BJ (cell line): ENCODE measurements at places on chromosomes 13 and 19.

GRCh38 chr19:42176990-42177685 lies 40.3 kb downstream of the DEDD2 start:
- DNase-seq, result no peak

DNA sequence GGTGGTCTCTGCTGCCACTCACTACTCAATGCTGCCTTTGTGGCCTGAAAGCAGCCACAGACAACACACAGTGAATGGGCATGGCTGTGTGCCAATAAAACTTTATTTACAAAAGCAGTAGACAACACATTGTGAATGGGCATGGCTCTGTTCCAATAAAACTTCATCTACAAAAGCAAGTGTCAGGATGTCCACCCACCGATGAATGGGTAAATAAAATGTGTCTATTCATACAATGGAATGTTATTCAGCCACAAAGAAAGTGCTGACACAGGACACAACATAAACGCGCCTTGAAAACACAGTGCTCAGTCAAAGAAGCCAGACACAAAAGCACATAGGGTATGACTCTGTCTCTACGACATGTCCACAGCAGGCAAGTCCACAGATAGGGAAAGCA lies 20.1 kb downstream of the ZSCAN5A start:
- DNase-seq, result no peak

DNA sequence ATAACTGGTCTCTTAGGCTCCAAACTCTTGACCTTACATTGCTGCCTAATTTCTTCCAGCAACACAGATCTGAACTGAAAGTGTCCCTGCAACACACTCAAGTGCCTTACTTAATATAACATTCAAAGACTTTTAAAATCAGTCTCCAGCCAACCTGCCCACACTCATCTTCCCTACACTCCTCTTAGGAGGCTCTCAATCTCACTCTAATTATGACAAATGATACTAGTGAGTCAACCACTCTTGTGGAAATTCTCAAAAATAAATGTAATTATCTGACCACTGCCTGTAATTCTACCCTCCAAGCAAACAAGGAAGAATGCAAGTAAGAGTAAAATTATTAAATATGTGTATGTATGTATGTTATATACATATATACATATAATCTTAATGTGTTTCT lies 348.1 kb upstream of the MIR17HG start:
- DNase-seq, result no peak

- no peak for DNase-seq
Measured at GRCh38 chr13:19592657-19593180, 31.4 kb upstream of the TPTE2 start.

DNA sequence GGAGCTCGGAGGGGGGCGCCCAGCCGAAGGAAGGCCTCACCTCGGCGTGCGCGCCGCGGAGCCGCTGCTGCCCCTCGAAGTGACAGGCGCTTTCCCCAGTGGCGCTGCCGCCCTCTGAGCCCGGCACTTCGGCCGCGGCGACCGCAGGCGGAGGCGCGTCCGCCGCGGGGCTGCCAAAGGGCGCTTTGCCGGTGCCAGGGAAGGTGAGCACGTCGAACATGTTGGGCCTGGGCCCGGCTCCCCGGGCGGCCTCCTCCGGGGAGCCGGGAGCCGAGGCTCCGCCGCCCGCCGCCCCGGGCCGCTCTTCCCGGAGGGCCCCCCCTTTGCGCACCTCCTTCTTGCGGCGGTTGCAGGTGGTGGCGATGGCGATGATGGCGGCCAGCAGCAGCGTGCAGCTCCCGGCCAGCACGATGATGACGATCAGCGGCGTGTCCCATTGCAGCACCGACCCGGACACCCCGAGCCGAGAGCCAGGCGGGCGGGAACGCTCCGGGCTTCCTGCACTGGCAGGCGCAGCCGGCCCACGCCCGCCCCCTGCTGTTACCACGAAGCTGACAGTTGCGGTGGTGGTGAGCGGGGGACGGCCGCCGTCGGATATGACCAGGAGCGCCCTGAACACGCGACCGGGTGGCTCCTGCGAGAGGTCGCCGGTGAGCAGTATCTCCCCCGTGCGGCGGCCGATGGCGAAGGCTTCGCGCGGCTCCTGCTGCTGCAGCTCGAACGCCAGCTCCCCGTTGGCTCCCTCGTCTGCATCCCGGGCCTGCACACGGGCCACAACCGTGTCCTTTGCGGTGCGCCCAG lies 2.5 kb downstream of the PCDH8 start:
- no peak for DNase-seq
